ENCODE measurements at places on chromosomes 2 and 18. TPM values are rescaled to one million over a fixed set of nuclear protein-coding genes. Genes with fewer than 3 reads are reported as not detected.

Gene NDUFS1
- 89.2 TPM for total RNA-seq

Gene CD8B2
- not detected for total RNA-seq

Gene SCN1A
- 8.6 TPM for total RNA-seq

Gene PIKFYVE
- total RNA-seq, result 33.6 TPM

Gene SERPINB12
- not detected for total RNA-seq

Gene KIF5C
- total RNA-seq, result 63.3 TPM

Gene ALPP
- not detected for total RNA-seq

Gene PLCL1
- 0.32 TPM for total RNA-seq

Gene RBM43
- 8.1 TPM for total RNA-seq

- DNase-seq, result no peak
These were observed 181.0 kb downstream of the CDH2 start for GRCh38 chr18:27995770-27996502.

- DNase-seq, result peak; percentile 40
These were observed 1.3 kb downstream of the ZNF521 start for GRCh38 chr18:25350489-25351251.

DNA sequence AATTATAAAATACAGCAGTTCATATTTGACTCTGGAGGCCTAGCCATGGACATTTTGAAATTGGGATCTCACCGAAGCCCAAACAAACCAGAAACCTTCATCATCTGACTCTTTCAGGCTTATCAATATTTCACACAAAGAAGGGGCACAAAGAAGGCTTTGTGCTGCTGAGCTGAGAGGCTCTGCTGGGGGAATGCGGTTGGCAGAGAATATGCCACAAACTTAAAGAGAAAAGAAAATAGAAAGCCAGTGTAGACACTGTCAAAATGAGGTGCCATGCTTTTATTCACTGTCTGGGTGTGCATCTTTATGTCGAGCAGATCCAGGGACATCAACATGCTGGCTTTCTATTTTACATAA is 162.6 kb downstream of the QPCT start:
- no peak for DNase-seq

DNA sequence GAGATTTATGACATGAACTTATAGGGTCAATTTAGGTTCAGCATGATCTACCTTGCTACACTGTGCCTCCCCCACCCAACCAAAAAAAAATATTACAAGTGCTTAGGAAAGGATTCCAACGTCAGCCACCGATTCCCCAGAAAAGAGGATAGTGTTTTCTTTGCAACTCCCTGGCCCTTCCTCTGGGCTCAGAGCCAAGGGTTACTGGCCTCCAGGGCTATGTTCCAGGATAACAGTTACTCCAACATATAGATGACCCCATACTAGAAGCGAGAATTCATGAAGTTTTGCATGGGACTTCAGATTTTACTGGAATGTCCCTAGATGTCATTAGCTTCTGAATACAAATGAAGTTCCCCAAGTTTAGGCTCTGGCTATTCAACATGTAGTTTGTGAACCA is 172.1 kb downstream of the UPP2 start:
- DNase-seq, result no peak

DNA sequence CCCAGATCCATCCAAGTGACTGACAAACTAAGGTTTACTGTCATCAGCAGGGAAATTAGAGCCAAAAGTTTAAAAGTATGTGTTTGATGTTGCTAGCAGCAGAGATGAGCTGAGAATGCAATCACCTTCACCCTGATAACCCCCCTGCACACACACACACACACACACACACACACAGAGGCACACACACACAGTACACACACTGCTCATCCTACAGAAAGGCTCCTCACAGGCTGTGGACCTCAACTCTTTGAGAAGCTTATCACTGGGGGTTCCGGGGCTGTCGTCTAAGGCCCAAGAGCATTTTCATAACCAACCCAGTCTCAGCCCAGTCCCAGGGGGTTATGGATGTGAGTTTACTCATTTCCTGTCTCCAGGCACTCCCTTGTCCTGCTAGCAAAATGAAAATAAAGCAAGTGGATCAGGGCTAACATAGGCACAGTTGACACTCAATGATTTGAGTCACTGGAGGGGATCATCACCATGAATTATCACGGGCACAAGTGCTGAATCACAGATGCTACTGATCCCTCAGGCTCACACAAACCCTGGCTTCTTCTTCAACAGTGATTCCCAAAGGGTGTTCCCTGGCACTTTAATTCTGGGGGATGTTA is 76.6 kb downstream of the ALK start:
- DNase-seq, result no peak

DNA sequence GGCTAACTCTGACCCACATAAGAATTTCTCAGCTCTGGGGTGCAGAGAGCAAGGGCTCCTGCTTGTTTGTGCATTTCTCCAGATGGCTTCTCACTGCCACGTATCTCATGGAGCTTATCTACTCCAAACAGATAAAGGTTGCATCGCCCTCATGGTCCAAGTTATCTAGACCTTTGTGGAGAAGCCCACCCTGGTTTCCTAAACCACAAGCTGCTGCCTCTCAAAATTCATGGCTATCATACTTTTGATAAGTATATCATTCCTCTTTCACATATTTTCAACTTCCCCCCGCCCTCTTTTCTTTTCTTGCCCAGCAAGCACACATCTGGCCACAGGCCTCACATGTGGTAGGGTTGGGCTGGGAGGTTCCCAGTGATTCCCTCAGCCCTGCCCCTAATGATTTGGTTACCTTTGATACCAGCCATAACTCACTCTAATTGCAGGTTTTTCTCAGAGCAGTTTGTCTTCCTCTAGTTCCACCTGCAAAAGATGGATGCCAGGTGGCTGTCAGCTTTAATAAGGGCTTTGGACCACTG is 146.0 kb downstream of the RHBDD1 start:
- no peak for DNase-seq

- DNase-seq, result no peak
These were observed 97.5 kb downstream of the DLGAP1 start for GRCh38 chr18:4357579-4357978.

- no peak for DNase-seq
These were observed 78.3 kb upstream of the SETBP1 start for GRCh38 chr18:44602380-44602779.

GRCh38 chr18:904218-905090 is at the start of gene ADCYAP1:
Gene ADCYAP1, plus strand, starts transcription at chr18:904871. Its CDS starts 516 bp downstream, at chr18:905387.
- no peak for DNase-seq

- DNase-seq, result no peak
These were observed 693 bp upstream of the LRP2 start for GRCh38 chr2:169362894-169363559.

GRCh38 chr18:57797209-57797651 is 5.9 kb downstream of the ATP8B1 start:
- DNase-seq, result no peak

DNA sequence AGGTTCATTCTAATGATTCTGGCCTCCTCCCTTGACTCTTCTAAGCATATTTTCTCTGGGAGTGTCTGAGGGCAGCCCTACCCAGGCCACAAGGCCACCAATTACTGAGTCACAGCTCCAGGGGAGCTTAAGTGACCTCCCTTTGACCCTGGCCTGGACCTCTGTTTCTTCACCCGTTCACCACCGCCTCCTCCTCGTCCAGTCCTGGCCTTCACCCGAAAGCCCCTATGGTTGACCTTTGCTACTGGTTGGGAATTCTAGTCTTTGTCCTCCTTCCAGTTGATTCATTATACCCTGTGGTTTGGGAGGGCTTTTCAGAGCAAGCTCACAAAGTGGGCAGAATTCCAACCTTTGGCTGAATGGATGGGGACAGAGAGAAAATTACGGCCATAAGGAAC is 72.6 kb downstream of the NRP2 start:
- DNase-seq, result no peak

GRCh38 chr2:128468186-128468920 is 149.7 kb upstream of the HS6ST1 start:
- no peak for DNase-seq

DNA sequence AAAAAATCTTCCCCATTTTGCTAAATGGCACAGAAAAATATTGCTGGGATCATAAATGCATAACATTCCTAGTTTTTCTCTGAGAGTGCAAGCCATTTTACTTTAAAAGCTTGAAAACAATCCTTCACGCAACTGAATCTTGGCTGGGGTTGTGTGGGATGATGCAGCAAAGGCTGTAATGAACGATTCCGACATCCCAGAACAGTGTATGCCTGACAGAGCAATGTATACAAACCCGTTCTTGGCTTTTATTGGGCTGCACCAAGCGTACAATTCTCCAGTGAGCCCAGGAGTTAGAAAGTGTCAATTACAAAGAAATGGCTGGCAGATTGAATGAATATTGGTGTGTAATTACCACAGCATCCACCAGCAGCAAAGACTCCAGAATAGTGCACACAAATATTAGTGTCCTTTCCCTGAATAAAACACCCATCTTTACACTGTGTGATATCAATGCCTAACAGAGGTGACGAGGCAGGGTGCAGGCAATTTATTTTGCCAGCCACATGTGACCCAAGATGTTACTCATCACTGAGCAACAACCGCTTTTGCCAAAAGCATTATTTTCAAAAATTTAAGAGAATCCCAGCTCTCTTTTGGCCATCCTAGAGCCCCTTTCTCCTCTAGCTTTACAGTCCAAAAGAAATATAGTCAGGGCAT is 578.6 kb upstream of the CHAC2 start:
- no peak for DNase-seq

GRCh38 chr2:185318271-185318724 is 420.3 kb upstream of the FSIP2 start:
- DNase-seq, result no peak

GRCh38 chr2:178718283-178718682 is 88.9 kb downstream of the TTN start:
- no peak for DNase-seq

- DNase-seq, result no peak
These were observed 4.3 kb upstream of the PDCD1 start for GRCh38 chr2:241862775-241863535.

DNA sequence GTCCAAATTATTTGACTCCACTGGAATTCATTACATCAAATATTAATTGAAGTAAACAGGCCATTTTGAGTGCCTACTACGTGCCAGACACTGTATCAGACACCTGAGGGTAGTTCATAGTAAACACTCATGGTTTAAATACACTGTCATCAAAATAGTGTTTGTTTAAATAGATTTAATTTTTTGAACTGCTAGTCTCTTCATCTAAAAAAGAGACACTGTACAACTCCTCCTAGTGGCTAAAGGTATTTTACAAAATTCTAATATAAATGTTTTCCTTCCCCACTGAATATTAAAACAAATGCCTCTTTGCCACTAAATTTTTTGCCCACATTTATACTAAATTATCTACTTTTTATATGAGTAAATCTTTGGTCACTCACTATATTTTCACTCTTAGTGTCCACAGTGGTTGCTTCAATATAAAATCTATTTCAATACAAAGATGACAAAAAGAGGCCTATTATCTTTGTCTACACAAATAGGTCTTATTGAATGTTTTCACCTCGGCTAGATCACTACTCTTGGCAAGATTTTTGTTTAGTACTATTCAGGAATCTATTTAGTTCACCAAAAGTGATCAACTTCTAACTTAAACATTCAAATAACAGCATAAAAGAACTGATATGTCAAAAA is 122.1 kb downstream of the TMEM247 start:
- no peak for DNase-seq

- no peak for DNase-seq
These were observed 902.4 kb upstream of the PIK3C3 start for GRCh38 chr18:41052625-41053024.

- DNase-seq, result no peak
These were observed 173.6 kb downstream of the ADCYAP1 start for GRCh38 chr18:1078301-1078700.

- DNase-seq, result no peak
These were observed 66.5 kb downstream of the EPG5 start for GRCh38 chr18:45900623-45901022.

DNA sequence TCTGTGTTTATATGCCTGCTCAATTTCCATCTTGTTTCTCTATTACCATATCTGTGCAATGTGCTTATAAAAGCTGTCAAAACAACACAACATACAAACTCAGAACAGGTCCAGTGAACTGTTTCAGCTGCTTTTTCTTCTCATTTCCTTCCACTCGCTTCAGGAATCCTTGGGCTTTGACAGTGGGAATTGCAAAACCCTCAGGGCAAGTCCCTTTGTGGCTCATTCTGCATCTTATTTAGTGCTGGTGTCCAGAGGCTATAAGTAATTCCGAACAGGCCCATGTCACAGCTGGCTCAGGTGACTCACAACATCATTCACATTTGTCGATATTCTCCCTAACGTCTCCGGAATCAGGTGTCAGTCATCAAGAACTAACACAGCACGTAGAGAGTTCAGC is 309.9 kb upstream of the ZNF521 start:
- DNase-seq, result no peak

DNA sequence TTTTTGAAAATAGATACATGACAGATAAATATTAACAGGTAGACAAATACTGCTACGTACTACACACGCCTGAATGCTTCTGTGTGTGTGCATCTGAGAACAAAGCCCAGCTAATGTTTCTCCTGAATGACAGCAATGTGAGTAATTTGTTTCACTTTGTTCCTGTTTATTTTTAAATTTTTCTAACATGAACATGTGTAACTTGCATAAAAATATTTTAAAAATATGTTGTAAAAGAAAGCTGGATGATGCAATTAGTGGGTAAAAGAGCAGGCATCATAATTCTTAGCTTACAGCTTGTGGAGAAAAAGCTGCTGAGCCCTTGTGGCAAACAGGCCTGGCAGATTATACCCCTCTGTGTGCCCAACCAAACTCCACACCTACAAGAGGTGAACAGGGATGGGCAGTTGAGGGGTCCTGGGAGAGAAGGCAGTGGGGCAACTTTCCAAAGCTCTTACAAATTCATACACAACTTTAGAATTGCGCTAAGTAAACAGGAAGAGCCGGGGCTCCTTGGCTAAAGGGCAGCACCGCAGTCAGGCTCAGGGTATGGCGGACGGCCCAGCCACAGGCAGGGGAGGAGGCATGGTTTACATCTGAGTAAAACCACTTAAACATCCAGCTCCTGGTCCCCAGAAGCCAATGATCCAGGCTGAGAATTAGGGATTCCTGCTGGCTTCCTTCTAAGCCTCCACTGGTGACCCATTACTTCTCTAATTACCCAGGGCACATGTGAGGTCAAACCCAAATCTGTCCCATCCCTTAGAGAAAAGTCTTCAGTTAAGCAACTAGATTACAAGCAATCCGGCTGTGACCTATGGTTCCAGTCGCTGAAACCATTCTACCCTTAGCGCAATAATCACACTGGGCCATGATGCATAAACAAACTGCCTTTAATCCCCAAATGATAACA is 14.0 kb downstream of the PXDN start:
- DNase-seq, result no peak

Data from neural crest cell (in vitro differentiated cells).